ENCODE measurements at places on chromosomes 3 and 15.

DNA sequence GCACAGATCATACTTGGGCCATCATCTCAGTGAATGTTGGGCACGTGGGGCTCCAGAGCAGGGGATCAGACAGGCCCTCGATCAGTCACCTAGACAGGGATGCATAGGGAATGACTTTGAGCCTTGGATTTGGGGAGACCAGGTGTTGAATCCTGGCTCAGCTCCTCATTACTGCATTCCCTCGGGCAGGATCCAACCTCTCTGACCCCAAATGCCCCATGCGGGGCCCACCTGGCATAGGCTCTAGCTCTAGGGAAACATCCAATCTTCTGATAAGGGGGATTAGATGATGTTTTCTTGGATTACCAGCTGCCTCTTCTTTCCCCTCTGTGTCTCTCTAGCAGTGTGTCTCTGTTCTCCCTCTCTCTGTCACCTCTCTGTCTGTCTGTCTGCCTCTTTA is 22.7 kb downstream of the LOXL1 start:
- no peak for DNase-seq

DNA sequence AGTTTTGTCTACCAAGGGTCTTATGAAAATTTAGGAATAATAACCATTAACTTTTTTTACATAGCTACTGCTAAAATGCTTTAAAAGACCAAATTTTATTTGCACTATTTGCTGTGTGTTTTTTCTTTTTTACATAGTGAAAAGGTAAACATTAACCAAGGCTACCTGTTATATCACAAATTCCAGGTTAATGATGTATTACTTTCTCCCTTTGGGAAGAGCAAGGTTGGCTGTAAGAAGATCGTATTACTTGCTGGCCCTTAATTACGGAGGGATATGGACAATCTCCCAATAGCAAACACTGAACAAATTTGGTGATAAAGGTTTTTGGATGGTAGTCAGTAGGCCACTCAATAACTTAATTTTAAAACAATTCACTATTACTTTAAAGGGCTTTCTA is 22.4 kb downstream of the LRRC58 start:
- no peak for DNase-seq

- no peak for DNase-seq
These were observed 143.9 kb downstream of the APBA2 start for GRCh38 chr15:29029651-29030195.

- peak; percentile 85 for DNase-seq
These were observed at the start of gene RPL39L for GRCh38 chr3:187139126-187139894. TSS of gene RPL39L (minus strand) at chr3:187139496. CDS start at chr3:187121300, 18,196 bp downstream.

- DNase-seq: no peak
These were observed 228 bp downstream of the GLT8D1 start for GRCh38 chr3:52705438-52705687.

- no peak for DNase-seq
These were observed 29.2 kb downstream of the ILDR1 start for GRCh38 chr3:121992601-121993560.

DNA sequence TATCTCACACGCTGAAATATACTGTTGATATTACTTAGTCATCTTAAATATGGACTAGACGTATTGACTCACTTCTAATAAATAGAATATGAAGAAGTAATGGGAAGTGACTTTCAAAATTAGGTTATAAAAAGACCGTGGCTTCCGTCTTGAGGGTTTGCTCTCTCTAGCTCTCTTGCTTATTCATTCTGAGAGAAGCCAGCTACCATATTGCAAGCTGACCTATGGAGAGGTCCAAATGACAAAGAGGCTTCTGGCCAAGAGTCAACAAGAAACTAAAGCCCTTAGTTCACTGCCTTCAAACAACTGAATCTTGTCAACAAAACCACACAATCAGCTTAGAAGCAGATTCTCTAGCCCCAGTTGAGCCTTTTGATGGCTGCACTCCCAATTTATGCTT is 46.1 kb downstream of the SLC9C1 start:
- DNase-seq: no peak

- peak; percentile 5 for DNase-seq
These were observed 1.1 kb upstream of the VIPR1 start for GRCh38 chr3:42501321-42501680.

DNA sequence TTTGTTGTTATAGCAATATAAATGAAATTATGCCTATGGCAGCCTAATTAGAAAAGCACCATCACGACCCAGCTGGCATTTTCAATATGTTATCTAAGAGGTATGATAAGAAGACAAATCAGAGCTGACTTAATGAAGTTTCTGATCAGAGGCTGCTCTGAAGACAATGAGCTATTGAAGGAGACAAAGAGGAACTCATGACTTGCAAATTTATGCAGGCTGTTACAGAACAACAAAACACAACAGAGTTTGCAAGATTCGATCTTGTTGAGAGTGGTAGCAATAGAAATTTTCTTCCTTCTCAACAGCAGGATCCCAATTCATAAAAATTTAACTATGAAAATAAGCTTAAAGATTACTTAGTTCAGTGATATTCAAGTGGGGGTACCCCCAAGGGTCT is 7.7 kb downstream of the CCDC54 start:
- DNase-seq: no peak

DNA sequence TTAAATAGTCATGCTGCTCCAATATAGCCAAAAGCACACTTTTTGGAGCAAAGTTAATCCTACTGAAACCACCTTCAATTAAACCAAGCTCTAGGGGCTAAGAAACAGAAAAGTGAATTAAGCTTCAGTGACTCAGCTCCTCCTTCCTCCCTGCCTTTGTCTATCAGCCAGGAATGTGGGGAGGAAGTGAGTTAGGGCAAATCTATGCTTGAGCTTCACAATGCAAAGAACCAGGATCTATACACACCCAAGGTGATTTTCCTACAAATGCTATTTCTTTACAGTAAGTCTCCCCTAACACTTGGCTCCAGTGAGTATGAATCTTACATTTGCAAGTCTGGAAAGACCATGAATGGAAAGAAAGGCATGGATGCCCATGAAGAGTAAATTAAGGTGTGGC is 212.1 kb downstream of the P3H2 start:
- no peak for DNase-seq

- no peak for DNase-seq
These were observed 380.3 kb downstream of the TBL1XR1 start for GRCh38 chr3:176816937-176817336.

GRCh38 chr3:151387842-151388241 is 3.3 kb upstream of the P2RY12 start:
- no peak for DNase-seq

GRCh38 chr3:468172-468571 is 271.6 kb downstream of the CHL1 start:
- DNase-seq: no peak

- DNase-seq: no peak
These were observed 40.8 kb downstream of the TMEM45A start for GRCh38 chr3:100533176-100533575.

GRCh38 chr3:37475435-37475834 is 301.1 kb upstream of the LRRFIP2 start:
- no peak for DNase-seq

GRCh38 chr15:63341898-63342297 is 39.7 kb downstream of the CA12 start:
- DNase-seq: no peak

- DNase-seq: no peak
These were observed 26.0 kb downstream of the UBE2E1 start for GRCh38 chr3:23831517-23832394.

DNA sequence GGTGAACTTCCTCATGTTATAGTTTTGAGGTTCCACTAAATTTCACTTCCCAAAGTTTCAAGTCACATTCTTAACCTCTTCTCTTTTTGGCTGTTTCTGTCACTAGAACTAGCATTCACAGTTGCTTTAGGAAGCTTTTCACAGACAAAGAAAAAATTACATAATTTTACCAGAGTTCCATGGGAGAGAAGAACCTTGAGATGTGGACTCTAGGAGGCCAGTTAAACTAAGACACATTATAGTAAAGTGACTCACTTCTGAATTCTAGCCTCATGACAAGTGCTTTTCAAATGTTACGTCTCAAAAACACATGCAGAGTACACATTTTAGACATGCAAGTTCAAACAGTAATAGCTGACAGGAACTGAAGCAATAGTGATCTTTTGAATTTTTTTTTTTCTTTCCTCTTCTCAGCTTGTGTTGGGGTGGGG is 39.9 kb upstream of the LRTM1 start:
- DNase-seq: no peak

- no peak for DNase-seq
These were observed 466.3 kb upstream of the ONECUT1 start for GRCh38 chr15:53256457-53256856.

- DNase-seq: no peak
These were observed 33.2 kb downstream of the GOLGA8S start for GRCh38 chr15:23387621-23388190.

- peak; percentile 85 for DNase-seq
These were observed 326.8 kb downstream of the TUSC7 start for GRCh38 chr3:117036259-117036799.

- DNase-seq: no peak
These were observed 86.8 kb downstream of the LSM3 start for GRCh38 chr3:14265246-14265962.

DNA sequence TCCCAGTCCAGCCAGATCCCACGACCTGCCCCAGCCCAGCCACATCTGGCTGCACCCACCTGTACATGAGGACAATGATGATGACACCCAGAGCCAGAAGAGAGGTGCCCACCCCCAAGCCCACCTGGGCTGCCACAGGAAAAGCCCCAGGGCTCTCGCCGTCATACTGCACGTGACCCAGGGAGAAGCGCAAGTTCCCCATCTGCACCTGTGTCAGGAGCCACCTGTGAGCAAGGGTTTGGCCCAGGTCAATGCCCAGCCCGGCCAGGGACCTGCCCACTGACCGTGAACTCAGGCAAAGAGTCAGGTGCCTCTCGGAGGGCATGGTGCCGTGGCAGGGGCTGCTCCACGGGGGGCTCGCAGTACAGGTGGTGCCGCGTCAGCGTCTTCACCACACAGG is 16.3 kb downstream of the PLXNB1 start:
- DNase-seq: no peak

DNA sequence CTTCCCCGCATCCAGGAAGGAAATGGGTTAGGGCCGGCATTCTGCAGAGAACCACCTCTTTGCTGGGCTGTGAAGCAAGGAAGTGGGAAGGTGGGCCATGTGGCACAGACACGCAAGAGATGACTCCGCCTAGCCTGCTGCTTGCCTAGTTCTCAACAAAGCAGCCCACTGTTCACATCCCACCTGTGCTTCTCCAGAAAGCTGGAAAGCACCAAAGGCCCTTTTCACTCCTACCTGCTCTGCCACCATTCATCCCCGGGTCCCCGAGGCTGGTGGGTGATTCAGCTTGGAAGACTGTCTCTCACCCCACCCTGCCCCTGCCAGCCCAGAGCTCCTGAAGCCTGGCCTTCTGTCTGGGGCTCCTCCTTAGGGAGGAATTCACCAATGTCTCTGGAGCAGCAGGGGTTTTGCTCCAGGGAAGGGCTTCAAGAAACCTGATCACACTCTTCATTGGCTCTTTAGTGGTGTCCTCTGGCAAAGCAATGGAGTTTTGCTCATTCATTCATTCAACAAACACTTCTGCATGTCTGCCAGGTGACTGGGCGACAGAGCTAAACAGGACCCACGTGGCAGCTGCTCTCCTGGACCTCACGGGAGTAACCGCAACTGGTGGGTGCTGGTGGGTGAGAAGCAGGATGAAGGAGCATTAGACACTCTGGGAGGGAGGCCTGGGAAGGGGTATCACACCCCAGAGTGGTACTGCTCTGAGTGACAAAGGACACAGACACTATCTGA is 145.4 kb upstream of the TLE3 start:
- DNase-seq: no peak

DNA sequence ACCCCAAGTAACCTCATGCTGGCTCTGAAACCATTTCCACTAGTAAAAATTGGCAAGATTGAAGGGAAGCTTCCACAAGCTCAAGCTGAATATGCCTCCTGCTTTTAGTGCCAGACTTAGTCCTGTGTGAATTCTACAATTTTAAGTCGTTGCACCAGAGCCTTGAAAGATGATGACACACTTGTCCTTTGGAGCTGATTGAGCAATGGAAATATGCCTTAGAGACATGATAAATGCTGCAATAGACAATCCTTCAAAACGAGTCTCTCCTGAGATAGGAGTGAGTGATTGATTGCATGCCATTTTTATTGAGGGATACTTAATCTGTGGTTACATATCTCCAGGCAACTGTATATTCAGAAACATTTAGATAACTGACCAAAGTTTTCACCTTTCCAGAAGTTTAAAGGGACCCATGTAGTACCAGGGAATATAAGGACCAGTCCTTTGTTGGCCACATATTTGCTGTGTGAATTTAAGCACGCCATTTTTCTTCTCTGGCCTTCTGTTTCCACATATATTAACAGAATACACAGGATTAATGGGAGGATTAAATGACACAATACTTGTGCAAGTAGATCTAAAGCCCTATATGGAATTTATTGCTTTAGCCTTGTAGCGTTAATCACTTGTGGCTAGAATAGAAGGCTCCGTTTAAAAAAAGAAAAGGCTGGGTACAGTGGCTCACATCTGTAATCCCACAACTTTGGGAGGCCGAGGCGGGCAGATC is 65.1 kb downstream of the PPARG start:
- no peak for DNase-seq

DNA sequence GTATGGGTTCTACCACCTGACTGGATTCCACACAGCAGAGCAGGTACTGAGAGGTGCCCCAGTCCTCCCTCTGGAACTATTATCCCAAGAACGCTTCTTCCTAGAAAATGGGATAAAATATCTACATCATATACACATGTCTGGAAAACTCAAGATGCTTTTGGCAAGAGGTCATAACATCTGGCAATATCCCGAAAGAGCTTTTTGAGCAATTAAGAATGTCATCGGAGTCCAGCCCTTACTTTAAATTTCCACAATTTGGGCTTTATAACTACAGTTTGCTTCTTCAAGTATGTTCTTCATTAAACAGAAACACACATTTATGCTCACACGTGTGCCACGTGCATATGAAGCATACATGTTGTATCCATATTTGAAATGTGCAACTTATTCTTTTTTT is 365.9 kb upstream of the THBS1 start:
- DNase-seq: no peak

- no peak for DNase-seq
These were observed 396.9 kb downstream of the MAGI1 start for GRCh38 chr3:65641777-65642176.

DNA sequence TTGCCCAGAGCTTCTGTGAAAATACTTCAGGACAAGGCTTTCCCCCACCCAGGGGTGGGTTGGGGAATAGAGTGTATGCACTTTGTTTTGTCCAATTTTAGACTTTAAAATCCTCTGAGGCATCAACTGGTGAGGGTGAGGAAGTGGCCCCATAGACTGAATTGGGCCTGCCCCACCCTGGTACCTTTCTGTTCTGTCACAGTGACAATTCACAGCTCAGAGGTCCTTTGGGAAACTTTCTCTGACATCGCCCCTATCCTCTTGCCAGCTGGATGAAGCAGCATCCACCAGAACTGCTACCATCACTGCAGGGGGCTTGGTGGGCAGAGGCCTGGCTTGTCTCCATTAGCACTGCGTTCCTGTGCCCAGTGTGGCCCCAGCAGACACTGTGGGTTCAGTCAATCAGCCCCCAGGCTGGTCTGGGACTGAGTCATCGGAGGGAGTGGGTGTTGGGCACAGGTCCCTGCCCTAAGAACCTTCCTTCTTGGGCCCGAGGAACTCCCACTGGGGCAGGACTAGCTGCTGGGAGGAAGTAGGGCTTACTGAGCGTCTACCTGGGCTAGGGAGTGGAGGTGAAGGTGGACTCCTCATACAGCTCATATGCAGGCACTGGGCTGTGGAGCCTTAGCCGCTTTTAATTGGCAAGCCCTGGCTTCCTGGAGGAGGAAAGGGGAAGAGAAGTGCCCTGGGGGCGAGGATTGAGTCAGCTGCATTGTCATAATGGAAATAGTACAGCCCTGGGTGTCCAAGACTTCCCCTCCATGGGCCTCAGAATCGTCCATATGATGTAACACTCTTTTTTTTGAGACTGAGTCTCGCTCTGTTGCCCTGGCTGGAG is 1.5 kb upstream of the PPM1M start:
- no peak for DNase-seq

- DNase-seq: no peak
These were observed 12.5 kb downstream of the TNFAIP8L3 start for GRCh38 chr15:51082246-51082645.

Measured in hematopoietic multipotent progenitor cell (in vitro differentiated cells).